H9 (cell line): ENCODE measurements at places on chromosomes 16 and 17. TPM values are rescaled to one million over a fixed set of nuclear protein-coding genes. Genes with fewer than 3 reads are reported as not detected.

Gene GJD3
- not detected in 2 replicates for total RNA-seq

Gene LITAFD
- total RNA-seq: not detected in 2 replicates

Gene OR1F1
- not detected in 2 replicates for total RNA-seq

Gene ARSG
- total RNA-seq: 3.5 and 3.6 TPM in 2 replicates

Gene CHST5
- total RNA-seq: 0.11 TPM in 1 of 2 replicates, not detected in the other

Gene ZG16B
- total RNA-seq: not detected in 2 replicates

Gene TRPV3
- total RNA-seq: 0.63 and 1.2 TPM in 2 replicates

Gene PRCD
- total RNA-seq: 0.42 and 0.46 TPM in 2 replicates

Gene DNAJA3
- total RNA-seq: 56.2 and 60.5 TPM in 2 replicates

Gene P2RX1
- 0.09 TPM in 1 of 2 replicates, not detected in the other for total RNA-seq

Gene ZNF23
- total RNA-seq: 9.6 and 10.1 TPM in 2 replicates

Gene CNTROB
- 25.8 and 30.1 TPM in 2 replicates for total RNA-seq

Gene SMYD4
- total RNA-seq: 28.8 and 29.0 TPM in 2 replicates
